Left ventricle myocardium inferior (tissue), 1 donor: ENCODE measurements at places on chromosomes 13 and 19.

DNA sequence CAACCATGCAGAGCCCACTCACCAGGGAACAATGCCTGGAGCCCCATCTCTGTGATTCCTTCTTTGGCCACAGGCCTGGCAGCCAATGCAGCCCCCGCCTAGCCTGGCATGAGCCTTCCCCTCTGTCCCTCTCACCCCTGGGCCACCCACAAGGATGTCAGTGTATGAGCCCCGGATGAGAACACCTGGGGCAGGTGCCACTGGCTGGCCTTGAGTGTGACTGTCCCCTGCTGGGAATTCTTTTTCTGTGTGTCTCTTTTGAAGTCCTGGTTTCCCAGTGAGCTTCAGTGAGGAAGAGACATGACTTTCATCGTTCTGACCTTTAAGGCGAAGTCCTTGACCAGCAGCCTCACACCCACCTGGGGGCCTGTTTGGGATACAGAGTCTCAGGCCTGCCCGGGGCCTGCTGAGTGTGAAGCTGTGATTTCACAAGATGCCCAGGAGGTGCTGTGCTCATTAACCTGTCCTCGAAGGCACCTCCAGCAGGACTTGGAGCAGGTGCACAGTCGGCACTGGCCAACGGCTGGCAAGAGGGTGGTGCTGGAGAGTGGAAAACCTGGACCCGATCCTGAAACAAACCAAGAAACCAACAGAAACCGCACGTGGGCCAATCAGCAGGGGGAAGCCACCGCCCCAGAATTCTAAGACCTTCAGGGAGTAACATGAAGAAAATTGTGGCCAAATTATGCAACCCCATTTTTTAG is 27.4 kb upstream of the SPACA7 start:
- DNase-seq, result no peak

DNA sequence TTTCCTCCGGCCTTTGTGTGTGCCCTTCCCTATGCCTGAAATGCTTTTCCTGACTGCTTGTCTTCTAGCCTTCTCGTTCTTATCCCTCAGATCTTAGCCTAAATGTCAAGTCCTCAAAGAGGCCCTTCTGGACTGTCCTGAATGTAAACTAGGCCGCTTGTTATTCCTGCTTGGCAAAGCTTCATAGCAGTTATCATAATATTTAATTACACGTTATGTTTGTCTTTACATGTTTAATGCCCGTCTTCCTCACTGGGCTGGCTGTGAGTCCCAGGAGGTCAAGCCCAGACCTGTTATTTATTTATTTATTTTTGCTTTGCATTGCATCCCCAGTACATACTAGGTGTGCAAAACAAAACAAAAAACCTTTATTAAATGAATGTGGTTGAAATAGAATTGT is 62.7 kb downstream of the SIPA1L3 start:
- no peak for DNase-seq

GRCh38 chr19:17370026-17370587 is 7.0 kb downstream of the PLVAP start:
- DNase-seq, result no peak

- peak; percentile 24 for DNase-seq
Observed at GRCh38 chr13:27137759-27138158, 33.9 kb downstream of the USP12 start.

DNA sequence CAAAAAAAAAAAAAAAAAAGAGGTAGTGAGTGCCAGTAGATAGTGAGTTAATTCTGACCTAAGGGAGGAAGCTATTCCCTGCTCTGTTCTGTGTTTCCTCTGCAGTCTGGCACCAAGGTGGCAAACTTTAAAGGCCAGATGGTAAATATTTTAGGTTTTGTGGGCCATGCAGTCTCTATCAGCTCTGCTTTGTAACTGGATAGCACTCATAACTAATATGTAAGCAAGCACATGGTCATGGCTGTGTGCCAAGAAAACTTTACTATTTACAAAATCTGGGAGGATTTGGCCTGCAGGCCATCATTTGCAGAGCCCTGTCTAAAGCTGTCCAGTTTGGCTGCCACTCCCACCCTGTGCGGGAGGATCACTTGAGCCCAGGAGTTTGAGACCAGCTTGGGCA is 4.3 kb downstream of the PIN1 start:
- no peak for DNase-seq

GRCh38 chr19:3163230-3163886 is 15.2 kb upstream of the S1PR4 start:
- peak; percentile 53 for DNase-seq

GRCh38 chr13:97020194-97020593 is 25.9 kb upstream of the OXGR1 start:
- no peak for DNase-seq
